ENCODE measurements at places on chromosomes 2 and 18.

DNA sequence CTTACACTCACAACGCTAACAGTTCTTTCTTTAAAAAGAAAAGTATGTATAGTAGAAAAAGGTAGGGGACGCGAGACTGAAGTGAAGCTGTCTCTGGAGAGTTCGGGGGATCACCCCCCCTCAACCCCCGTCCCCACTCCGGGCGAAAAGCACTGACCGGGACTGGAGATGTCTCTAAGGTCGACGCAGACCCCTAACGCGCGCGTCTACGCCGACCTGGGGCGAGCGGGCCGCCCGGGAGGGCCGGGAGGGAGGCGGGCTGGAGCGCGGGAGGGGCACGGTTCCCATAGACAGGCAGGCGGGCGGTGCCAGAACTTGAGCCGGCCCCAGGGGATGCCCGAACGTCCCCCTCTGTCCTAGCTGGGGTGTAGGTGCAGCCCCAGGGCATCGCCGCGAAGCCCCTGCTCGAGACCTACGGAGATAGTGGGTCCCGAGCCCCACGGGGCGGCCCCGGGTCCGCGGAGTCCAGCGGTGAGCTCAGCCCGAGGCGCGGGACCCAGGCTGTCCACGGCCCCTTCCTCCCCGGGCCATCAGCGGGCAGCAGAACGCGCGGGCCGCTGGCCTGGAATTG lies 82.2 kb downstream of the CHRNA1 start:
- peak; percentile 49 for DNase-seq

DNA sequence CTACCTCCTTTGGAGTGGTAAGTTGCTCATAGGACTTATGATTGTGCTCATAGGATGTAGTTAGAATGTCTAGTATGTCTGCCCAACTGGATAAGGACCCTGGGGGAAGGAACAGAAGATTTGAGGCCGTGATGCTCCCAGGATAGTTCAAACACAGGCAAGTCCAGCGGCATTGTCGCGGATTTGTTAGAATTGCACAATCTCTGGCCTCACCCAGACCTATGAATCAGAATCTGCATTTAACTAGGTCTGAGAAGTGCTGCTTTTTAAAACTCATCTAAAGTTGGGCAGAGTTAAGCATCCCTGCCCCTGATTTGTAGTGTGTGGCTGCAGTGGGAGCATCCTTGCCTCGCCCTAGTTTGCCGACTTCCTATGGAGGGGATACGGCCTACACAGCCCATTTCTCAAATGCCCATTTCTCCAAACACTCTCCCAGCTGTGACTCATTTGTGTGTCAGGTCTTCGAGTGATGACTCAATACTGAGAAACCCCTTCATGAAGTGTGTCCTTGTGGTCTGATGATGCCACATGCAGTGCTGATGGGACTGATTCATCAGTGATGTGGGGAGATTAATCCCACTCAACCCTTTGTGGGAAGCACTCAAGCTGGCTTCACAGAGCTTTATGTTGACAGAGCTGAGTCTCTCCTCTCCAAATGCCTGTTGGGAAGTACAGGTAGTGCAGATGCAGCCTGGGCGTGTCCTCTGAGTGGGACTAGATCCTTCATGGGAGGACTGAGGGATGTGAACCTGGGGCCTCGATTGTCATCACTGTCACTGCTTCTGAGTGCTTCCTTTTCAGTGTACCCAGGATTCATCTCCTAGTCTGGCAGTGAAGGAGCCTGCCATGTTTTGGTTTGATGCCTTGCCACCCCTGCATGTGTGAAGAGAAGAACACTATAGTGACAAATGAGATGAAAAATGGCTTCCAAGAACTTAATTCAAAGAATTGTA lies 18.7 kb downstream of the SMIM21 start:
- DNase-seq = no peak

DNA sequence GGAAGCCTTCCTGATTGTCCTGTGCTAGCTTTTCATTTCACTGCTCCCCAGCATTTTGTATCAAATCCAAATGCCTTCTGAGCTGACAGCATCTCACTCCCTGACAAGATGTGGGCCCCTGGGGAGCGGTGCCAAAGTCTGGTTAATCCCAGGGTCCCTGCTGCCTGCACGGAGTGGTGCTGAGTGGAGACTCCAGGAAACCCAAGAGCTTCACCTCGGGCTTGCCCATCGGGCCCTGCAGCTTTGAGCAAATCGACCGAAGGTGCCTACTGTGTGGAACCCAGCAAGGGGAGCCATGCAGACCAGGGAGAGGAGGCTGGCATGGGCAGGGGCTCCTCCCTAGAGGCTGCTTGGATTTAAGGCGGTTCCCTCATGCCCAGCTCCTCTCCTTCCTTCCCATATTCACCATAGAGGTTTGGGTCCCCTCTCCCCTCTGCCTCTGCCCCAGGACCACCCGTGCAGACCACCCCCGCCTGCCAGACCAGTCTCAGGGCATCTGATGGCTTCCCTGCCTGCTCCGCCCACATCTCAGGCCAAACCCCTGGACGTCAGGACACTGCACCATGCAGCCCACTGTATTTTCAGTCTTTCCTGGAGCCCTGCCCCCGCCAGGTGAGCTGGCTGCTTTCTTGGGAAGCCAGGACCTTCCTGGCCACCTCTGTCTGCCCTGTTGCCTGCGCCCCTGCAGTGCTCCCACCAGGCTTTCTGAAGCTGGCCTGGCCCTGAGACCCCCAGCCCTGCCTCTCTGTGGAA lies 37.8 kb downstream of the RRM2 start:
- DNase-seq = no peak

- DNase-seq = no peak
Observed at GRCh38 chr2:176018708-176019107, 16.6 kb upstream of the LNPK start.

GRCh38 chr2:44813658-44814057 lies 127.8 kb upstream of the SIX3 start:
- no peak for DNase-seq

DNA sequence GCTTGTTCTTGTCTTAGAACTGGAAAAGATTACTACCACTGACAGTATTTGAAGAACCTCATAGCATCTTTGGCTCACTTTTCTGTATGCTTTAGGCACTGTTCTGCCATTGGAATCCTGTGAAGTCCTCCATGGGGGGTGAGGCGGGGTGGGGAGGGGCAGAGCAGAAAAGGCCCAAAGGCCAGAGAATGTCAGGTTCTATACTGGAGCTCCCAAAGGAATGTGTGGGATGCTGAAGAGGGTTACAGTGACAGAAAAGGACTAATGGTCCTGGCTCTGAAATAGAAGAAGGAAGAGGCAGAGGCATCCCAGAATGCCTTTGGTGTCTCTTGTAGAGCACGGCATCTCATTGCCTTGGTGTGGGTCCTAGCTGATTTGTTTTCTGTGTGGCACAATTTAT lies 141.9 kb downstream of the HAUS1 start:
- peak; percentile 44 for DNase-seq

GRCh38 chr2:43217228-43218154 lies 8.9 kb downstream of the ZFP36L2 start:
- peak; percentile 95 for DNase-seq

- DNase-seq = no peak
Observed at GRCh38 chr2:30765191-30765590, 42.1 kb downstream of the CAPN13 start.

GRCh38 chr2:55114597-55114996 lies 64.3 kb upstream of the RTN4 start:
- DNase-seq = no peak

DNA sequence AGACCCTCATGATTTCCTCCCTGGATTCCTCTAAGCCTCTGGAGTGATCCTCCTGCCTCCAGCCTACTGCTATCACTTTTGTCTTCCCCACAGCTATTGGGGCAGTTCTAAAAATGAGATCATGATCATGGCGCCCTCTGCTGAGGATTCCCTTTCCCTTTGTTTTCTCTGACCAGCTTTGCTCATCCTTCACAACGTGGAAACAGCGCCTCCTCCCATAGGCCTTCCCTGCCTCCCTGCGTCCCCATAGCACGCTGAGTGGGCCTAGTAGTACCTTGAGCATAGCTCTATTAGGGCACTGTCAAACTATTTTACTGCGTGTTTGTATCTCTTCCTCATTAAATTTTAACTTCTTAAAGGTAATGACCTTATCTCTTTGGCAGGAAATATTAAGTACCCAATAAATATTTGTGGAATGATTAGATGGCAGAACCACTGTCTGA lies 207.0 kb upstream of the FANCL start:
- peak; percentile 93 for DNase-seq

GRCh38 chr2:10921525-10921924 lies 9.8 kb downstream of the KCNF1 start:
- no peak for DNase-seq

DNA sequence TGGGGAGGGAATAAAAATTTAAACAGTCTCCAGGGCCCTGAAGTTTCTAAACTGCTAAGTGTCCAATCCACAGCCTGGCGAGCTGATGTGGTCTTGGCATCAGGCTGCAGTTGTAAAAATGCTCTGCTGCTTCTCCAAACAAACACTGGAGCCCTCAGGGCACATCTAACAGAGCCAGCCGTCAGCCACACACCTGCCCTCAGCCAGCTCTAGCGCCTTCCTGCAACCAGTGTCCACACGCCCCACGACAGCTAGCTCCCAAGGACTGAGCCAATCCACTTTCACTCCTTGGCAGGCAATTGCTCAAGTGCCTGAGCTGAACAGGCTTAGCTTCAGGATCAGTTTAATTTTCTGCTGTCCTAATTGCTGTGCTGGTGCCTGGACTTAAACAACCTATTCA lies 446.4 kb upstream of the RAB12 start:
- DNase-seq = peak; percentile 82

GRCh38 chr2:2850859-2851258 lies 519.8 kb upstream of the MYT1L start:
- no peak for DNase-seq

GRCh38 chr2:7672027-7672684 lies 754.9 kb downstream of the RNF144A start:
- peak; percentile 88 for DNase-seq

DNA sequence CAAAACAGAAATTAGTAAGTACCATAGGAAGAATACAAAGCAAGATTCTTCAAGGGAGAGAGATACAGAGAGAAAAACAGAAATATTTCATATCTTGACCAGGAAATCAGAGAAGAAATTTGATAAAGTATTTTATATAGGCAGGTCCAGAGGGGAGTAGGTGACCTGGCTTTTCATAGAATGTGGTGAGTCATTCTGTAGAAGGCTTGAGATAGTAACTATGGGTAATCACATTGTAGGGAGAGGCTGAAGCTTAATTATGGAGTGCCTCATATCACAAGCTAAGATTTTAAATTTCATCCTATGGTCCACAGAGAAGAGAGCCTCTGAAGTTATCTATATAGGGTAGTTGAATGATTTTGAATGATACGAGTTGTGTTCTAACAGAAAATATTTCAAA lies 195.0 kb upstream of the CYRIA start:
- no peak for DNase-seq

DNA sequence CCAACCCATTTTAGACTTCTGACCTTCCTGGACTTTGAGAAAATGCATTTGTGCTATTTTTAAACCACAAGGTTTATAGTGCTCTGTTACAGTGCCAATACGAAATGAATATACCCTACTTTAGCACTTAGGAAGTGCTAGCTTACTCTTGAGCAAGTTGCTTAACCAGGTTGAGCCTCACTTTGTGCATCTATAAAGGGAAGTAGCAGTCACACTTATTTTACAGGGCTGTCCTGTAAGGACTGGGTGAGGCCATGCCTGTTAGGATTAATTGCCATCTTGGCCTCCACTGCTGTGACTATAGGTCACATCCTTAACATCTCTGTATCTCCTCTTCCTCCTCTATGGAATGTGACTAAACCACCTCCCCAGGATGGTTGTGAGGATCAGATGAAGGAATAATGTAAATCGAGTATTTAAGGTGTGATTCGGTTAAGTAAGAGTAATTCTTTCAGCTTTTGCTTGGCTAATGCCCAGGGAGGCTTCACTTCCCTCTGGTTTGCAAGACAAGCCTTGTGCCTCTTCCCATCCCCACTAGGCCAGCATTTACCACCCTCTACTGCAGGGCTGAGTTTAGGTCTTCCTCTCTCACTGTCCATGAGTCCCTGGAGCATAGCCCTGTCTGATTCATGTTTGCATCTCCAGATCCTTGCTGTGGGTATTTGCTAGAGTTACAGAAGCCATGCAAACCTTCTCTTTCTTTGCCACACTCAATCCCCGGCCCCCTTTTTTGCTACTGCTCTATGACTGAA lies 341.2 kb downstream of the ZNF521 start:
- no peak for DNase-seq

GRCh38 chr2:128315122-128315828 lies 3.4 kb downstream of the HS6ST1 start:
- DNase-seq = peak; percentile 6

DNA sequence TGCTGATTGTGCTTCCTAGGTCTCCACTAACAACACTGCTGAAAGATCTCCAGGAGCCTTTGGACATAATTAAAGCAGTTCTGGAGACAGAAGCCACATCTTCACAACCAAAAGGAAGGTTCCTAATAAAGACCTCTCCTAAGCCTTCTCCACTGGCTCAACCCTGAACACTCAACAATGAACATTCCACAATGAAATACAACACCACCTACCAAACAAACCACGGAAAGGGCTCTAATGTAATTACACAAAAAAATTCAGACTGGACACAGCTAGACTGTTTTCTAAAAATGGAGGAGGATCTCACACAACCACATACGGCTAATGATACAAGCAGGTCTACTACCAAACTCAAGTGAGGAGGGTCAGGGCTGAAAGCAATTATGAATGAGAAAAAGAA lies 43.6 kb downstream of the NOL10 start:
- no peak for DNase-seq

DNA sequence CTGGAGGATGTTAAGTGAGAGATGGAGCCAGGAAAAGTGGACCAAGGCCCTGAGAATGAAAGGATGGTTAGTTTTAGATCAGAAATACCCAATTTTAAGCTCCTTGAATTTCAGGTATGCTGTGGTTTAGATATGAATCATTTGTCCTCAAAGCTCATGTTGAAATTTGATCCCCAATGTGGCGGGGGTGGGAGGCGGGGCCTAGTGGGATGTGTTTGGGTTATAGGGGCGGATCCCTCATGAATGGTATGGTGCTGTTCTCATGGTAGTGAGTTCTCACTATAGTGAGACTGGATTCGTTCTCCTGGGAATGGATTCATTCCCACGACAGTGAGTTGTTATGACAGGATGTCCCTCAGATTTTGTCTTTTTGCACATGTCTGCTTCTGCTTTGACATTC lies 11.4 kb downstream of the MYO5B start:
- DNase-seq = no peak

DNA sequence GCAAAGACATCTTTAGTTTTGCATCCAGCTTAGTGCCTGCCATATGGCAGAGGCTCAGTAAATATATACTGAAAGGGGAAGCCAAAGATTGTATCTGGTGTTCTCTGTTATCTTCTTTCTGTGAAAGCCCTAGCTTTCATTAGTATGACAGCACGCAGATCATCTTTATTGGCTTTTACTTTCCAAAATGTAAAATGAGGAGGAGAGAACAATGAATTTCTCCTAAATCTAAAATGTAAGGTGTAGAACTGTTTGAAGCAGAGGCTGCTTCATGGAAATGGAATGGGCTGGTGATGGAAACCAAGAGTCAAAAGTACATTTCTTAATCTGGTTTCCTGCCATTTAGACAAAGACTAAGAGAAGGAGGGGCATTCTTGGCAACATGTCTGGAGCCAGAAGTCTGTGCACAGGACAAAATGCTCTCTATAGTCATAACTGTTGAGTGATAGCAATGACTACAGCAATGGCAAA lies 1029.9 kb upstream of the PIK3C3 start:
- no peak for DNase-seq

All from ELF-1 (cell line).